ENCODE measurements at places on chromosomes 6 and 20.

DNA sequence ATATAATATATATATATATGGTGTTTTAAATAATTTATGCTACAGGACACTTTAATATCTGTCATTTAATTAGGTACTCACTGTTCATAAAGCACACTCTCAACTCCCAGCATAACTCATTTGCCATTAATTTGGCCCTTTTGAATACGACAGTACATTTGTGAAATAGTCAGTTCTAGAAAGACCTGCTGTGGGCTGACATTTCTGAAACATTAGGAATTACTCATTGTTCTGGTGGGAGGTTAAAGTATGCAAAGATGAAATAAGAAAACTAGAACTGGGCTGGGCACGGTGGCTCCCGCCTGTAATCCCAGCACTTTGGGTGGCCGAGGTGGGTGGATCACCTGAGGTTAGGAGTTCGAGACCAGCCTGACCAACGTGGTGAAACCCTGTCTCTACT is 497.5 kb downstream of the UTRN start:
- DNase-seq = no peak

DNA sequence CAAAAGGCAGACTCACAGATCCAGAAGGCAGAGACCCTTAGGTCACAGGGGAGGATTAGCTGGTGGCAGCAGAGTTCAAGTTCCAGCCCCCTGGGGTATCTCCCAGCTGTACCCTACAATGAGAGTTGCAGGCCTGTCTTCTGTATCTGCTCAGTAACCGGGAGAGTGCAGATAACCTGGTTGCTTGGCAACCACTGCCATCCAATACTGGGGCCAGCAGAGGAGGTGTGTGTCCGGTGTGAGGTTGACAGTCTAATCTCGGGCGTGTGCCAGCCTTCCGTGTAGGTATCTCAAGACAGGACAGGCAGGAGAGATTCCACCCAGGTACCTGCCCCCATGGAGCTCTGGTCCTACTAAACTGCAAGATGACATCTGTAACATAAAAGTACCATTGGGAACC is 56.6 kb upstream of the TBC1D7 start:
- no peak for DNase-seq

DNA sequence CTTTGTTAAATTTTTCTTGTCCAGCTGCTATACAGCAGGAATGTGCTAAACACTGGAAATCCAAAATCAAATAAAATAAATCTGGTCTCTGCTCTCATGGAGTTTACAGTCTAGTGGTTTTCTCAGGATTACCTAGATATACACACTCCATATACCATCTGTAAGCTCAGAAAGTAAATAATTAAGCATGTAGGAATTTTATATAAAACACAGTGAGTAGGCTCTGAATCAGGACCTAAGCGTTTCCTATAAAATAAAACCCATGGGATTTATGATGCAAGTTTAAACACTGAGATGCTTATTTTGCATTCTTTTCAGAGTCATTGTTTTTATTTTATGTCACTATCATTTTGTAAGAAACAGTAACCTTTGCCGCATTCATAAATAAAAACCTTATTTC is 29.7 kb upstream of the UFL1 start:
- DNase-seq = no peak

DNA sequence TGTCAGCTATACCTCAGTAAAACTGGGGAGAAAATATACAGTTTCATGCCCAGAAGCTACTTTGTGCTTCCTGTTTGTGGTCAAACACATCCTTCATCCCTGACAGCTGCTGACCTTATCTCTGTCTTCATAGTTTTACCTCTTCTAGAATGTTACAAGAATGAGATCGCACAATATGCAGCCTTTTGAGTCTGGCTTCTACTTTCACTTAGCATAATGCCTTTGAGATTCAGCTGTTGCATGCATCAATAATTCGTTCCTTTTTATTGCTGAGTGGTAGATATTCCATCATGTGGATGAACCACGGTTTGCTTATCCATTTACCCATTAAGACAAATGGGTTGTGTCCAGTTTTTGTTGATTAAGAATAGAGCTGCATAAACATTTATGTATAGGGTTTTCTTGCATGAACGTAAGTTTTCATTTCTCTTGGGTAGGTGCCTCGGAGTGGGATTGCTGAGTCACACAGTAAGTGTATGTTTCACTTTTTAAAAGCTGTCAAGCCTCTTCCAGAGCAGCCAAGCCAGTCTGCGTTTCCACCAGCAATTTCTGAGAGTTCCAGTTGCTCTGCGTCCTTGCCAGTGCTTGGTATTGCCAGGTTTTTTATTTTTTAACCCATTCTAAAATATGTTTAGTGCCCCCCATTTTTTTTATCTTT is 86.6 kb upstream of the PAX1 start:
- DNase-seq = no peak

- DNase-seq = no peak
These were observed 59.2 kb downstream of the SYNJ2 start for GRCh38 chr6:158040804-158041347.

- peak; percentile 11 for DNase-seq
These were observed 130.8 kb downstream of the BTBD9 start for GRCh38 chr6:38508894-38509293.

DNA sequence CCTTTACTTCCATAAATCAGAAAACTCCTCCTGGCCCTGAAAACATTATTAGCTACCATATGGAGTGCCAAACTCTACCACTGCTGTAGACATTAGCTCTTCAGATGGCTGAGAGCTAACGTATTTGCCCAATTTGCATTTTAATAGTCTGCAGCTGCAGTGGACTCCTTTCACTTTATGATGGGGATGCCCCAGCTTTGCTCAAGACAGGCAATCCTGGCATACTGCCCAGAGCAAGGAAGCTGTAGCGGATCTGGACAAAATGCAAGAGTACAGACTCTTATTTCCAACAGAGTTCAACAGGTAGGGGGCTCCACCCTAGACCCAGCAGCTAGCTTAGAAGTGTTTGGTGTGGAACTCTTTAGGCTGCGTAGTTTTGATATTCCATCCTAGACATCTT is 246.7 kb downstream of the FOXC1 start:
- peak; percentile 46 for DNase-seq

DNA sequence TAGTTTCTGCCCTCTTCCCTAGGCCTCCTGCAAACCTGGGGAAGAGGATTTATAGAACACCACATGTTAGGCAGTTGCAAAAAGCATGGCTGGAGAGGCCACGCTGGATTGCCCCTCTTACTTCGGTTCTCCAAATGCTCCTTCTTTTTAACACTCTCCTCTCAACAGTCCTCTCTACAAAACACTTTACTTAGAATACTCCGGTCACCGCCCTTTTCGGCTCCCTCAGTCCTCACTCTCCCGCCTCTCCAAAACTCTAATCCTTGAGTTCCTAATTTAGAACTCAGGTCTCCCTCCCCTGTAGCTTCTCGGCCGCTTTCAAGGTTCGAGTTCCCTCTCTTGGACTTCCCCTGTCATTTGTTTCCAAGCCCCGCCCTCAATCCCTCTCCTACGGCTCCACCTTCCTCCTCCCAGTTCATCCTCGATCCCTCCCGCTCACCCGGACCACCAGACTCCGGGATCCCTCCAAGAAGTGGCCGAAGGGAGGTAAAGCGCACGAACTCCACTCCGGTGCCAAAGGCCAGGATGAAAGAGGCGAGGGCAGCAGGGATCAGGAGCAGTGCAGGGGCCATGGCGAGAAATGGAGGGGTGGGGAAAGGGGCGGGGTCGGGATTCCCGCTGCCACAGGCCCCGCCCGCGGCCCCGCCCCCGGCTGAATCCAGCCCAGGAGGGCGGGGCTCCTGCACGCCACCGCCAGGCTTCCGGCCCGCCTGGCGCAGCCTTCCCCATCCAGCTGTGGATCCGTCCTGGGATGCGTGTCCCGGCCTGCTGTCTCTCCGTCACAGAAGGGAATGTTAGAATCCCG is at the start of gene NRM:
Gene NRM, minus strand, starts transcription at position 582 of the 805 bp plus-strand sequence. Its CDS starts 10 bp downstream, at position 572.
- peak; percentile 83 for DNase-seq

- no peak for DNase-seq
These were observed 19.6 kb downstream of the TFAP2A start for GRCh38 chr6:10395171-10395703.

DNA sequence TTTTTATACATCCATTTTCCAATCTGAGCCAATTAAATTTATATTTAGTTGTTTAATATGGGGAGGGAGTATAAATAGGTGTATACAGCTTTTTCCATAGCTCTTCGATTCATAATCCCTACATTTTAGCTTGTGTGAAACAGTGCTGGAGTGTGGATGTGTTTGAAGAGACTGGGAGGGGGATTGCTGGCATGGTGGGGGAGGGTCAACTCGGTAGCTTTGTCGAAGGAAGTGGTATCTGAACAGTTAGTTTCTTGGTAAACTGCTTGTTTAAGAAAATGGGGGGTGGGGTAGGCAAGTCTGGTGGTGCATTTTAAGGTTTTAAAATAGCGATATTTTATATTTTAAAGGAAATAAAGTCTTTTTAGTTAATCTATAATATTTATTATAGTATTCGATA is 1.4 kb upstream of the LIN28B start:
- no peak for DNase-seq

DNA sequence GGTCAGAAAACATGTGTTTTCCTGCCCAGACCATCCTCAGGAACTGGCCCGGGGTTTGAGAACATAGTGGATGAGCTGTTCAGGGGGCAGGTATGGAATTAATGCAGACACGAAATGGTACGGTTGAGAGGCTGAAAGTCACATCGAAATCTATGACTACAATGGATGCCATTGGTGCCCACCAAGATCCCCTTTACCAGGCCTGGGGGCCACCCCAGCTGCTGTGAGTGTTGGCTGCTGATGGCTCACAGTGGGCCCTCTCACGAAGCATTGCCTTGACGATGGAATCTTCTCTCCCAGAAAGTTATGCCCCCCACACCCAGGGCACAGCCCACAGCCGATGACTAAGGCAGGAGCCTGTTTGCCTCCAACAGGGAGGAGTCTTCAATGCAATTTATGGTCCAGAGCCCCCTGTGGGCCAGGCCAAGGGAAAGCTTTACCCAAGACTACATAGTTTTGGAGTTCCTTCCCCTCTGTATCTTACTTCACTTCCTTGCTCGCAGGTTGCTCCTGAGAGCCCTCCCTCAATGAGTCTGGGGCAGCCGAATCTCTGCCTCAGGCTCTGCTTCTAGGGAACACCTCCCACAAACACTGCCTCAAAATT is 92.6 kb downstream of the BFSP1 start:
- no peak for DNase-seq

- DNase-seq = no peak
These were observed 573.2 kb downstream of the DHX35 start for GRCh38 chr20:39535301-39535700.

- DNase-seq = peak; percentile 55
These were observed 27.0 kb downstream of the TRIM27 start for GRCh38 chr6:28896505-28897368.

DNA sequence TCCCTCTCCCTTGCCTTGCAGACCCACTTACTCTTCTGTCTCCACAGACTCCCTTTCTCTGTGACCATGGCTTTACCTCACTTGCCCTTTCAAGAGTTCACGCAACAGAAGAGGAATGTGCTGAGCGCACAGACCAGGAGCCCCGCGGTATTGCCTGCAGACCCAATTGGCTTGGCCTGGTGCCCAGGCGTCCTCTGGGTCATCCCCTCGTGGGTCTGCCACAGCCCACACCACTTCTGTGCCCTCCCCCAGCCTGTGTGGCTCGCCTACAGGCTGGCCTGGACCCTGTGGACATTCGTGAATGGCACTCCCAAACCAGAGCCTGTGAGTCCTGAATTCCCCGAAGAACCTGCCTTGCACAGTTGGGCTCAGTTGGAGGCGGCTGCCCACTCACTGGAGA is 15.3 kb upstream of the NINL start:
- DNase-seq = no peak

DNA sequence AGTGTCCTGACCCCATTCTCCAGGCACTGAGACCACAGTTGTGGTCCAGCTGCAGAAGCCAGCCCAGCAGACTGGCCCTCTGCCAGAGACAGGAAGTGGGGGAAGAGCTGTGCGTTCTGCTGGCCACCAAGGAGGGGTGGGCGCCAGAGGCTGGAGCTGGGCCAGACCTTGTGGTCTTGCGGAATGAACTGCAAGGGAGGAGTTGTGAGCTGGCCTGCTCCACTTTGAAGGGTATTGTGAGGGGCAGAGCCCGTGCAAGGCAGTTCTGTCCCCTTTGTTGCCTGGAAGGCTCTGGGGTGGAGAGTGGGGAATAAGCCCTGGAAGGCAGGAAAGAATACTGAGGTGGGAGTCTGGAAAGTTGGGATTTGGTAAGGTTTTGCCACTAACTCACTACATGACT is 3.6 kb upstream of the MDFI start:
- no peak for DNase-seq
